Fibroblast of skin of left biceps (primary cell): ENCODE measurements at places on chromosomes 16 and 17.

GRCh38 chr16:67562918-67563707 is 787 bp downstream of the CTCF start:
- no peak for DNase-seq

DNA sequence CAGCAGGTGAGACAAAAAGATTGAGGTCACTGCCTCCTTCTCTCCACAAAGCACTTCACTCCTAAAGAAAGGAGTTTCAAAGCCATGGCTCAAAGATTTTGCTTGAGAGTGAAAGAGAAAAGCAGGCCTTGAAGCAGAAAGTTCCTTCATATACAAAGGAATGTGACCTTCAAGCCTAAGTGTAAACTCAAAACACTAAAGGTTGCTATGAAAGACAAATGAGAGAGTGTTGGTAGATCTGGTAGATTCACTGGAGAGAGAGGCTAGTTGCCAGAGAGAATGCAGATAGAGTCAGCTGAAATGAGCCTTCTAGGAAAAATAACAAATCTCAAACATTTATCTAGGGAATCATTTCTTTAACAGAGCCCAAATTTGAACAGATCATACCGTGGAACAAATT is 305.2 kb downstream of the CDH8 start:
- no peak for DNase-seq

- DNase-seq = no peak
These were observed 35.7 kb upstream of the C16orf78 start for GRCh38 chr16:49337814-49338350.

DNA sequence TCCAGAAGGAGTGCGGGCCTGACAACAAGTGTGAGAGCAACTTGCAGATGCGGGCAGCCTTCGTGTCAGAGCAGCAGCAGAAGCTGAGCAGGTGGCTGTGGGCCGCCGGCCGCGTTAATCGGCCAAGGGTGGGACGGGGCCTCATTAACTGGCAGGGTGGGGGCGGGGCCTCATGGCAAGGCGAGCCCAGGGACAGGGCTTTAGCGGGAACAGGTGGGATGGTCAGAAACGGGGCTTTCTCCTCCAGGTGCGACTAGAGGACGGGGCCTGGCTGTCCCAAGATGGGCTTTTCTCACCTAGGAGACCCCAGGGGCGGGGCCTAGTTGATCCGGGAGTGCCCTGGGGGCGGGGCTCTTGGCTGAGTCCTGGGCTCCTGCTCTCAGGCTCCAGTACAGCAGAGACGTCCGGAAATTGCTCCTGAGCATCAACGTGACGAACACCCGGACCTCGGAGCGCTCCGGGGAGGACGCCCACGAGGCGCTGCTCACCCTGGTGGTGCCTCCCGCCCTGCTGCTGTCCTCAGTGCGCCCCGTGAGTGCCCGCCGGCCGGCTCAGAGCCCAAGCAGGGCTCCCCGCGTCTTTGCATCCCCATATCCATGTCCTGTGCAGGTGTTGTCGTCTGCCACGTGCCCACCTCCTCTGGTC is 18.4 kb upstream of the PDK2 start:
- no peak for DNase-seq

GRCh38 chr17:10737168-10737622 is 7.4 kb upstream of the TMEM220 start:
- peak; percentile 7 for DNase-seq

GRCh38 chr17:71003736-71004135 is 834.4 kb downstream of the KCNJ2 start:
- DNase-seq = no peak

DNA sequence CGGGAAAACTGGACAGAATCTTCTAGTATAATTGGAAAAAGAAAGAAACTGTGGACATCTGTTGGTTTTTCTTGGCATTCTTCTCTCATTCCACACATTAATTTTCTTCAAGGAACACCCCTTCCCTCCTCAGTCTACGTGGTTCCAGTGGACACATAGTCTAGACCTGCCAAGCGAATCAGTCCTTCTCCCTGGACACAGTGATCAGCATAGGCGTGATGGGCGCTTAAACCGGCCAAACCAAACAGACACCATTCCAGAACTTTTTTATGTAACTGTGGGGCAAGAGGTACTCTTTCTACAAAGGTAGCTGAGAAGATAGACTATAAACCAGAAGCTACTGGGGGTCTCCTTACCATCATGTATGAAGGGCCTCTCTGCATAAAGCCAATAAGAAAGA is 121.8 kb upstream of the COX10 start:
- no peak for DNase-seq

DNA sequence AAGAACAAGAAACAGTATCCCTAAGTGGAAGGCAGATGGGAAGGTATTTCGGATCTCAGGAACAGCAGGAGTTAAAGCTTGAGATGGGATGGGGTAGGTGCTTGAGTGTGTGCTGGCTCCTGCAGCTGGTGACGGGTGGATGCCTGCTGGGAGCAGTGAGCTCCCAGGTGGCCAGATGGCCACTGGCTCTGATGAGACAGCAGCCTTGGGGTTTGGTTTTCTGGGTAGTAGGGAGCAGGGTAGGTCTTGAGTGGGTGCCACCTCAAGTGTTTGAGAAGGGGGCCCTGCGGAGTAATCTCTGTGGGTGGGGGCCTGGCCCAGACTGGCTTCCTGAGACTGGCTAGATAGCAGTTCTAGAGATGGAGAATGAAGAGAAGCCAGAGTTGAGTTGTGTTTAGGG is 10.3 kb downstream of the EPN2 start:
- no peak for DNase-seq
